ENCODE measurements at places on chromosomes 12 and 14. TPM values are rescaled to one million over a fixed set of nuclear protein-coding genes. Genes with fewer than 3 reads are reported as not detected.

The CAPS2 gene
- 2.6 TPM for total RNA-seq

The RASSF9 gene
- total RNA-seq: 0.60 TPM

The KRT78 gene
- not detected for total RNA-seq

The RFLNA gene
- 57.8 TPM for total RNA-seq

DNA sequence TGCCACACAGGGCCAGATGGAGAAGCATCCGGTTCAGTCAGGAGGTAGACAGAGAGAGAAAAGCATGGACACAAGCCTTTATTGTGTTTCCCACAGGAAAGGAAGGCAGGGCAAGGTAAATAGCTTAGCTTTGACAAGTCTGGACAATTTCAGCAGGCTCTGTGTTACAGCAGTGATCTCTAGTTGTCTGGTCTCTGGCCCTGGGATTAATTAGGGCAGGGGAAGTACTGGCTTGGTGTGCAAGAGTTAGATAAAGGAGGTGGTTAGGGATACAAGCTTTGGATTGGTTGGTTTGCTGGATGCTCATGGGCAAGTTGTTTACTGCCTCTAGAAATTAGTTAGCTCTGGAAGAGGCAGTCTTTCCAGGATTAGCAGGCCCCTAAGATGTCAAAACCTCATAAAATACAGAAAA lies 15.1 kb upstream of the NGDN start:
- DNase-seq: no peak

- no peak for DNase-seq
These were observed 13.0 kb upstream of the TPCN1 start for GRCh38 chr12:113208041-113208934.

GRCh38 chr14:96565811-96566210 lies 63.6 kb downstream of the PAPOLA start:
- DNase-seq: no peak
